Ovary (tissue), 10 donors: ENCODE measurements at places on chromosomes 1 and 21.

DNA sequence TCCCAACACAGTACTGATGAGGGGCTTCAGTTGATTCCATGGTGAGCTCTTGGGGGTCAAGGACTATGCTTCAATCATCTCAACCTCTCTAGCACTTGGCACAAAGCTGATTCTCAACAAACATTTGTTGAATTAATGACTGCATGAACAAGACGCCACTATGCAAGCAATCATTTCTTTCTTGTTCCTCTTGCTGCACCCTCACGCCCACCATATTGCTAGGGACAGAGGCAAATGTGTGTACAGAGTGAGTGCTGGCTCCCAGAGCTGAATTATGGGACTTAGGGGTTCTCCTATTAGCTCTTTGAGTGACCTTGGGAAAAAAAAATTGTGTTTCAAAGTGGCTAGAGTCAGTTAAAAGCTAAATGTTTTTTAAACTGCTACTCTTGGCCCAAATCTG is 2.5 kb downstream of the ADAR start:
- no peak for DNase-seq

DNA sequence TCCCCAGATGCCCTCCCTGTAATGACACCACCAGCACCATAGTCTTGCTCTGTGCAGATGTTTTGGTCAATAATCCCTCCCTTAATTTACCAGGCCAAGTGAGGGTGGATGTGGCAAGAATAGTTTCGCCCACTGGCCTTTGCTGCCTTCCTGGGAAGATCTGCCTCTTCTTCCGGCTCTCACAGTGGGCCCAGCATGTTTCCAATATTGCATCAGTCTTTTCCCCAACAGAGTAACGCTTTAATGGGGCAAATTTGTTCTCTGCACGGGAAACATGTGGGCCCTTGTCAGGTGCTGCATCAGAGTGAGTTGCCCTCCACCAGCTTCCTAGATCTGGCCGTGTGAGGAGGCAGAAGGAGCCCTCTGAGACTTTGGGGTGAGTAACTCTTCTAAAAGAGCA is 12.0 kb upstream of the ALX3 start:
- DNase-seq, result no peak

DNA sequence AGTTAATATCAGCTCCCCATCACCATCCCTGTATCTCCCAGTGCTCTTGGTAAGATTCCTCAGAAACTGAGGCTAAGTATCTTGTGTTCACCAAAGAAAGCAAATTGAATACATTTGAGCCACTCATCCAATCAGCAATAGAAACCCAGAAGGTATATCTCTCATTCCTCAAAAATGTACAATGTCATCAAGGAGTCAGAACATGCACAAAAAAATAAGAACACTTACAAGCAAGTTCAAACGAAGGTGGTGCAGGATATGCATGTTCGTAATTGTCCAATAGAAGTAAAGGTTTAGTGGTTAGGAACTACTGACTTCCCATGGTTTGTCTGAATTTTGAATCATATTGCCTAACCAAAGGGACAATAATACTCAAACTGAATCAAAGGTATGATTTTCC is 24.3 kb downstream of the RXRG start:
- DNase-seq, result no peak

DNA sequence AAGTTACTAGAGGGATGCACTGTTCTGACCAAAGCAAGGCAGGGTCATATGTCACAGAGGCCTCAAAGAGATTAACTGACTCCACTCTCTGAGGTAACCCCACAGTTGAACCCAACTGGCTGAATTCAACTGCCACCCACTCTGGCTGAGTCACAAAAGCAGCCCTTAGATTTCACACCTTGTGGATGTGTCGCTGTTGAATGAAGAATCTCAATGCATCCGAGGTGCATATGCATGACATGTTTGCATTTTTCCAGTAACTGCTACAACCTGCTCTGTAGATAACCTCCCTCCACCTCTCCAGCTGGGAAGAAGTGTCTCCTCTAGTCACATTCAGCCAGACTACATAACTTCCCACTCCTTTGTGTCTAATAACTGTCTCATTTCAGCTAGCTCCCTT is 27.9 kb upstream of the KIF21B start:
- no peak for DNase-seq

- no peak for DNase-seq
Measured at GRCh38 chr1:115107516-115108260, 18.4 kb upstream of the TSPAN2 start.

GRCh38 chr21:44454058-44454457 is 1.3 kb upstream of the LRRC3 start:
- DNase-seq, result no peak

GRCh38 chr1:204451352-204452124 is 39.9 kb upstream of the PPP1R15B start:
- no peak for DNase-seq

- DNase-seq, result no peak
Measured at GRCh38 chr1:152745289-152745704, 12.5 kb upstream of the KPRP start.

DNA sequence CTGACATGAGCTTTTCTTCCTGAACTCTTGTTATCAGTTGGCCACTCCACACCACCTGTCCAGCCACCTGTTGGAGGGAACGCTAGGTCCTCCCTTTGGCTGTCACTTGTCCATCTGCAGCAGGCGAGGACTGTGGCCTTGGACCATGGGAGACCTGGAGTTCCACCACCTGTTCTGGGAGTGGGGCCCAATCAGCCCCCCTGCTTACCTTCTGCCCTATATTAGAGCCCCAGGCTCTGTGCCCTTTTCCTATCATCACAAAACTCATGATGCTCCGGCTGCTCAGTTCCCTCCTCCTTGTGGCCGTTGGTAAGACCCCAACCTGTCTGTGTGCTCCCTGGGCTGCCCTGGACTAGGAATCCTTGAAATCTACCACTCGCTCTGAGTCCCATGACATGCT is at the start of gene CELA3A:
Gene CELA3A (plus strand): TSS at position 249 of the 400 bp plus-strand sequence. CDS start 18 bp downstream, at position 267.
- DNase-seq, result no peak

DNA sequence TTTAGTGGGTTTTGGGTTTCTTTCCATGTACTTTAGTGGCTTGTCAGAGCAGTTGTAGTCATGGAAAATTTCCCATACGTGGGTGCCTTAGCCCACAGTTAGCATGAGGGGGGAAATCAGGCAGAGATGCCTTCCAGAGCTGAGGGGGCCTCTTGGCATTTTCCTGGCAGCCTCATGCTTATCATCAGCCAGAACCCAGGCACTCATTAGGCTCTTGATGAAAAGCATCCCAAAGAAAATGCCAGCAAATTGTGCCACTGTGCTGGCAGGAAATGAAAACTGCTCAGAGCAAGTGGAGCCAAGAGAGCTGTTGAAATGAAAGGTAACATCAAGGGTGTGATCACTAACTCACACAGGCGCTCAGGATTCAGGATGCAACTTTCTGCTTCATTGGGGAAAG is 128.0 kb downstream of the TNNI3K start:
- DNase-seq, result no peak

GRCh38 chr21:42063191-42063570 is 7.9 kb upstream of the UMODL1 start:
- no peak for DNase-seq

- DNase-seq, result no peak
Measured at GRCh38 chr1:27116697-27117096, 38.2 kb downstream of the SLC9A1 start.

GRCh38 chr1:157135646-157136045 is 2.5 kb downstream of the ETV3 start:
- no peak for DNase-seq

GRCh38 chr1:100627936-100628335 is 90.0 kb downstream of the GPR88 start:
- no peak for DNase-seq

- DNase-seq, result no peak
Measured at GRCh38 chr1:9589144-9589718, 520 bp downstream of the TMEM201 start.

DNA sequence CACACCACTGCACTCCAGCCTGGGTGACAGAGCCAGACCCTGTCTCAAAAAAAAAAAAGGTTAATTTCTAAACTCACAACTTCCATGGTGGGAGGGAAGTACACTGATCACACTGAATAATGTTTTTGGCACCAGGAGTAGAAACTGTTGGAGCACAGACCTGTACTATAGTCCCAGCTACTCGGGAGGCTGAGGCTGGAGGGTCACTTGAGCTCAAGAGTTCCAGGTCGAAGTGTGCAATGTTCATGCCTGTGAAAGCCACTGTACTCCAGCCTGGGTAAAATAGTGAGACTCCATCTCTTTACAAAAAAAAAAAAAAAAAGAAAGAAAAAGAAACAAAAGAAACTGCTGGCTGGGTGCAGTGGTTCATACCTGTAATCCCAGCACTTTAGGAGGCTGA is 35.3 kb downstream of the TMEM50B start:
- DNase-seq, result no peak

- DNase-seq, result peak; percentile 30
Measured at GRCh38 chr1:43241413-43241836, 28.4 kb upstream of the TMEM125 start.
